Kidney (tissue), 22 donors: ENCODE measurements at places on chromosomes 5 and 9. TPM values are rescaled to one million over a fixed set of nuclear protein-coding genes. Genes with fewer than 3 reads are reported as not detected.

Gene FRMPD1
- 0.19 TPM for total RNA-seq

- no peak for DNase-seq
These were observed 18.5 kb downstream of the PPARGC1B start for GRCh38 chr5:149748471-149749094.

Gene RMI1
- 6.2 TPM for total RNA-seq

- DNase-seq: no peak
These were observed 4.4 kb upstream of the ZNF484 start for GRCh38 chr9:92882276-92882675.

Gene SLC23A1
- total RNA-seq: 3.5 TPM
